Activated CD8-positive, alpha-beta memory T cell treated with anti-CD3 and anti-CD28 coated beads for 4 hours (primary cell): ENCODE measurements at places on chromosomes 11 and 22.

DNA sequence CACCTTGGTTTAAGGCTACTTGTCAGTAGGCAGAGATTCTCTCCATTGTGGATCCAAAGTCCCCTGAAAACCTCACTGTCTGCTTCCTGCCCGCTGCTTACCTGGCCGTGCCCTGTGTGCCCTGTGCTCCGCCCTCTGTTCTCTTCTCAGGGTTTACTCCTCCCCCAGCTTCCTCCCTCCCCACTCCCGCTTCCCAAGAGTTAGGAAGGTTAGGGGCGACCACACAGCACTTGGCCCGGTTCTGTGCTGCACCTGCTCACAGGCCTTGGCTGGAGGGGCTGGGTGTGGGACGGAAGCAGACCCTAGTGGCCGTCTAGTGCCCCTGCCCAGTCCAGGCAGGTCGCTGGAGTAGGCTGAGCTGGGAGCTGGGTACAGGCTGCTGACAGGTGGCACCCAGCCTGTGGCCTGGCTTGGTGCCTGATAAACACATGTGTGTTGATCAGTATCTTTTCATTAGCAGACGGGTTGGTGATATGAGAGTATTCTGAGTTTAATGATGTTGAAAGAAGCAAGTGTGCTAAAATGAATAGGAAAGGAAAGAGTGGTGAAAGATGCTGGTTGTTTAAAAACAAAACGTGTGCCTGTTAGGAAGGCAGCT, 40.5 kb downstream of the GRAMD4 start:
- DNase-seq: no peak

- no peak for DNase-seq
Observed at GRCh38 chr11:68215524-68216170, 2.6 kb upstream of the KMT5B start.

DNA sequence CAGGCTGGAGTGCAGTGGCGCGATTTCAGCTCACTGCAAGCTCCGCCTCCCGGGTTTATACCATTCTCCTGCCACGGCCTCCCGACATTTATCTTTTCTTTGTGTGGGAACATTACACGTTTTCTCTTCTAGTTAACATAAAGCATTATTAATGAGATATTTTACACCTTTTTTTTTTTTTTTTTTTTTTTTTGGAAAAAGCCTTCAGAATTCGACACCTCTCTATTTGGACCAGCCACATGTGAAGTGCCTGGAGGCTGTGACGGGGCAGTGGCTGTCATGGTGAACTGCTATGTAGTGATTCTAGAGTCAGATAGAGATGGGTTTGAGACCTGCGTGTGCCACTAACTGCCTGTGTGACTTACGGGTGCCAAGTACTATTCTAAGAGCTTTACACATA, 64.3 kb downstream of the SMIM38 start:
- no peak for DNase-seq

DNA sequence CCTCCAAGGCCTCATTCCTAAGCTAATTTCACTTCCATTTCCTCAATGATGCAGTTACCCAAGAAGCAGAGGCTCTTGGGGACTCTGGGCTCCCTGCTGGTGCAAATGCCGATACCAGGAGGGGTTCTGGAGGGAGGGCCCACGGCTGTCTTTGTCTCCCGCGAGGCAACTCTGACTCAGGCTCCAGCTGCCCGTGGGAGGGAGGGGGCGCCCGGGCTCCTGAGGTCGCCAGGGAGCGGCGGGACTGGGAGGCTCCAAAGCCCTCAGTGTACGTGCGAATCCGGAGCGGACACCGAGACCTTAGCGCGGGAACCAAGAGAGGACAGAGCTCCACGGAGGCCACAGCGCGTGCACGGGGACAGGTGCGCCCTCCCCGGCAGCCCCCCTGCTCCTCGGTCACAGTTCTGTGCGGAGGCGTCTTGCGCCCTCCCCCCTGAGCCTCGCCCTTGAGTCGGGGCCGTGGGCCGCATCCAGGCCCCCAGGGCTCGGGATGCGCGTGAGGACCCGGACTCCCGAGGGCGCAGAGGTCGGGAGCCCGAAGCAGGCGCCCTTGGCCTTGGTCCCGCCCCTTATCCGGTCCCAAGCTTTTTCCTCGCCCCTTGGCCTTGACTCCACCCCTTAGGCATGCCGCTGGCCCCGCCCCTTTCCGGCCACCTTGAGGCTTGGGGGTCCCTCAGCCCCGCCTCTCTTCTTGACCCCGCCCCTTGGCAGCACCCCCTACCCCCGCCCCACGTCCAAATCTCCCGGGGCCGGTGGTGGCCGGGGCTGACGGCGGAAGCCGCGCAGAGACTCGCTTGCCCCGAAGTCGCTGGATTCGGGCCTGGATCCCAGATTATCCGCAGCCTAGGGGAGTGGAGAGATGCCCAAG, 4.7 kb upstream of the SHISA8 start:
- no peak for DNase-seq

DNA sequence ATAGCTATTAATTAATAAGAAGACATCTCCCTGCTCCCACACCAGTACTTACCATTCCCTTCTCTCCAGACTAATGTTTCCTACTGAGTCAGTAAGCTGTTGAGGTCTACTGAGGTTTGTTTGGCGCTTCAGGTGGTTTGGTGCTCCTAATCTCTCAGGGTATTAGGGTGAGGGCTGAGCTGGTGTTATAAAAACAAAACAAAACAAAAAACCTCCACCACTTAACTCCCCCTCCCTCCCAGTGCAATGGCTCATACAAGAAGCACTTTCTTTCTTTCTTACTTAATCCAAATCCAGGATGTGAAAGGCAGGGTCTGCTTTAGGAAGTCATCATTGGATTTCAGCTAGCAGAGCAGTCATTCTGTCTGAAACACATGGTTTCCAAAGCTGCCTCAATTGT, 15.3 kb downstream of the CSTPP1 start:
- no peak for DNase-seq

DNA sequence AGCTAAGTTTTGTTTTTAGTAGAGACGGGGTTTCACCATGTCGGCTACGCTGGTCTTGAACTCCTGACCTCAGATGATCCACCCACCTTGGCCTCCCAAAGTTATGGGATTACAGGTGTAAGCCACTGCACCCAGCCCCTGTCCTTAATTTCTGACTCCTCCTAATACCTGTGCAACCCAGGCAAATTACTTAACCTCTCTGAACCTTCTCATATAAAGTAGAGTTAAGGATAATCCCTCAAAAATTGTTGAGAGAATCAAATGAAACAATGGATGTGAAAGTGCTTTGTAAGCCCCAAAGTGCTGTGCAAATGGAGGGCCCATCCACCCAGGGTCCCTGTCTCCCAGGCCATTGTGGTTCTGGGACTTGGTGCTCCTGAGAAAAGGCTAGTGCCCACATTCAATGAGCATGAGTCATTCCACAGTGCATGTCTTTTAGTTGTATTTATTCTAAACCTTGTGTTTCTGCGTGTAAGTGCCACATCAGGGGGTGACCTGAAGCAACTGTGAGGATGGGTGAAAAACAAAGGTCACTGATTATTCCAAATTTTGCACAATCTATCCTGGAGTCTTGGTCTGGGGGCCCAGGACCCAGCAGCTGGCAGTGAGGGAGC, 61.4 kb upstream of the PTPRJ start:
- DNase-seq: no peak

- DNase-seq: no peak
Observed at GRCh38 chr11:110431051-110431672, 1.4 kb downstream of the FDX1 start.

- peak; percentile 7 for DNase-seq
Observed at GRCh38 chr11:130915603-130916237, 559 bp downstream of the SNX19 start.

GRCh38 chr11:76885390-76886097, 24.8 kb downstream of the ACER3 start:
- no peak for DNase-seq

DNA sequence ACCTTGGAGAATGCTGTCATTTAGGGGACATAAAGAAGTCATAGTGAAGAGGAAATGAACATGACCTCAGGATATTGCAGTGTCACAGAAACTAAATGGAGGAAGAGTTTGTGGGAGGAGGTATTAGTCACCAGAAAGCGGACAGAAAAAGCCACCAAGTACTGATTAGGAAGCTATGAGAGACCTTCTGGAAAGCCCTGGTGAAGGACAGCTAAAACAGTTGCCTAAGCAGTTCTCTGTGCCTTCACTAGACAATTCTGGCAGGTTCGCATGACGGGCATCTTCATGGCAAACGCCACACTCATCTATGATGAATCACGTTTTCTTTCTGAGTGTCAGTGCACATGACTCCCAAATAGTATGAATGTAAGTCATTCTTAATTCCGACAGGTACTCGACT, 325.8 kb downstream of the C11orf87 start:
- no peak for DNase-seq

- no peak for DNase-seq
Observed at GRCh38 chr11:112520354-112520753, 259.7 kb upstream of the PLET1 start.
